Activated naive CD4-positive, alpha-beta T cell (primary cell): ENCODE measurements at places on chromosomes 12 and 14.

DNA sequence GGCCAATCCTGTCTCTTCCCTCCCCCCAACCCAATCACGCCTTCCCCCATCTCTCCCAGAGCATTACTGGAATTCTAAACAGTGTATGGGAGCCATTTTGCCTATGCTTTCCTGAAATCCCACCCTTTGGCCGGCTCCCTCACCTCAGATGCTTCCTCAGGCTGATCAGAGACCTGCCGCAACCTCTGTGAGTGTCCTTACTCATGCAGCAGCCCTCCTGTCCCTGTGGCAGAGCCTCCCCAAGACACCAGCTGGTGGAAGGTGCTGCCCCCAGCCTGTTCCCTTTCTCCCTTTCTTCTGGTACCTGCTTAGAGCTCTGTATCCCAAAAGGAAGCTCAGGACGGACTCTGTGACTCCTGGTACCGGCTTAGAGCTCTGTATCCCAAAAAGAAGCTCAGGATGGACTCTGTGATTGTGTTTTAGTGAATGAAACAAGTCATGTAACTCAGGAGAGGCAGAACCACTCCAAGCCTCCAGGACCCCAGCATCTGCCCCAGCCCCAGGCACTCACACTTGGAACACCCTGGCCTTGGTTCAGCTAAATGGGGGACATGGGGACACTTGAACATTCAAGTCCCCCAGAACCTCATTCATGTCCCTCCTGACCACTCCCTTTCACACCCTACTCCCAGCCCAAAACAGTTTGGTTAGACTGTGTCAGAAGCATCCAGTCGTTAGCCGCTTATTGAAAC, 29.3 kb upstream of the RIN3 start:
- DNase-seq, result no peak

- DNase-seq, result no peak
Observed at GRCh38 chr14:69636718-69637480, 25.5 kb downstream of the SUSD6 start.

GRCh38 chr12:42582050-42582449, 7.5 kb downstream of the PRICKLE1 start:
- DNase-seq, result no peak

GRCh38 chr12:117986705-117987469, 18.1 kb upstream of the KSR2 start:
- no peak for DNase-seq

DNA sequence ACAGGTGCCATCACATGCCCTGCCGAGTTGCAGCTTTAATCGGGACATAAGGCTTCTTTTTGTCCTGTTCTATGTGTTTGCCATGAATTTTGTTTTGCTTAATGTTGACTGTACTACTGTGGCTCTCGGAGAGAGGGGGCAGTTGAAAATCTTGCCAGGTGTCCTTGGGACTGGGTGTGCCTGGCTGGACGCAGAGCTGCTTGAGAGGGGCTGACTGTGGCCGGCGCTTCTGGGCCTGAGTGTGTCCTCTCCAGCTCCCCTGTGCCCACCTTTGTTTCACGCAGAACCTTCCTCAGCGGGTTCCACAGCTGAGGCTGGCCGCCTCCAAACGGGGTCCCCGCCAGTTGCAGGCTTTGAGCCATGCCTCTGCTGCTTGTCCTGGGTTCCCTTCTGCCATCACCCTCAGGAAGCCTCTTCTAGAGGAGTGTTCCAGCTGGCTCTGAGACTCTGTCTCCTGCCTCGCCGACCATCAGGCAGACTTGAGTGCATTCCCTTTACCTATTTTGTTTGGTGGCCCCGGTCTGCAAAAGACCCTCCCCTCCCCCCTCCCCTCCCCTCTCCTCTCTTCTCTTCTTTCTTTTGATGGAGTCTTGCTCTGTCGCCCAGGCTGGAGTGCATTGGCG, 49.7 kb downstream of the DDX51 start:
- DNase-seq, result no peak
